ENCODE measurements at places on chromosomes 1 and 21.

DNA sequence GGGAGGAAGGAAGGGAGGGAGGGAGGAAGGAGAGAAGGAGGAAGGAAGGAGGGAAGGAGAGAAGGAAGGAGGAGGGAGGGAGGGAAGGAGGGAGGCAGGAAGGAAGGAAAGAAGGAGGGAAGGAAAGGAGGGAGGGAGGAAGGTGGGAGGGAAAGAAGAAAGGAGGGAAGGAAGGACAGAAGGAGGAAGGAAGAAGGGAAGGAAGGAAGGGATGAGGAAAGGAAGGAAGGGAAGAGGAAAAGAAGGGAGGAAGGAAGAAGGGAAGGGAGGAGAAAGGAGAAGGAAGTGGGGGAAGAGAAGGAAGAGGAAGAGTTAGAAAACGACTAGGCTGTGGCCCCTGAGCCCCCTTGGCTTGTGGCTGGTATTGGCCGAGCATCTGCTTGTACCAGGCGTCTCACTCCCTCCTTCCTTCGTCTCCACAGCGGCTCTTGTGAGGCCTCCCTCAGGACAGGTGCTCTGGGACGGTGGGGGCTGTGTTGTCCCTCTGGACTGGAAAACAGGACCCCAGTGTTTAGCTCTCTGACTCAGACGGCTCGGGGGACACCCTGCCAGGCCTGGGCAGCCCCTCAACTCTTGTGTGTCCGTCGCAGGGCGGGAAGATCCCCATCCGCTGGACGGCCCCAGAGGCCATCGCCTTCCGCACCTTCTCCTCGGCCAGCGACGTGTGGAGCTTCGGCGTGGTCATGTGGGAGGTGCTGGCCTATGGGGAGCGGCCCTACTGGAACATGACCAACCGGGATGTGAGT lies 36.2 kb upstream of the C1QA start:
- DNase-seq: no peak

DNA sequence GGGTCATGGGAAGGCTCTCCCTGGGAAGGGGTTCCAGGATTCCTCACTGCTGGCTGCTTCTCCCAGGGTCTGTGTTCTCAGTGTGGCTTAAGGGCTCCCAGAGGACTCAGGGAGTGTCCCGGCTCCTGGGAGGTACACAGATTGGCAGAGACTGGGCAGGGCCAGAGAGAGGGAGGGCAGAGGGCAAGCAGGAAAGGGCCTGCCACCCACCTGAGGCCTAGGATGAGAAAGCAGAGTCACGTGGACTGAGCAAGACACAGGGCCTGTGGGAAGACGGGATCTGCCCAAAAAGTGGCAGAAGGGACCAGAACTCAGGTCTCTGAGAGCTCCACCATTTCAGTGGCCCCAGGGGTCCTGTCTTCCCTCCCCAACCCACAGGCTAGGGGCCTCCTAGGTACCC lies 871 bp downstream of the SLFNL1 start:
- DNase-seq: no peak

DNA sequence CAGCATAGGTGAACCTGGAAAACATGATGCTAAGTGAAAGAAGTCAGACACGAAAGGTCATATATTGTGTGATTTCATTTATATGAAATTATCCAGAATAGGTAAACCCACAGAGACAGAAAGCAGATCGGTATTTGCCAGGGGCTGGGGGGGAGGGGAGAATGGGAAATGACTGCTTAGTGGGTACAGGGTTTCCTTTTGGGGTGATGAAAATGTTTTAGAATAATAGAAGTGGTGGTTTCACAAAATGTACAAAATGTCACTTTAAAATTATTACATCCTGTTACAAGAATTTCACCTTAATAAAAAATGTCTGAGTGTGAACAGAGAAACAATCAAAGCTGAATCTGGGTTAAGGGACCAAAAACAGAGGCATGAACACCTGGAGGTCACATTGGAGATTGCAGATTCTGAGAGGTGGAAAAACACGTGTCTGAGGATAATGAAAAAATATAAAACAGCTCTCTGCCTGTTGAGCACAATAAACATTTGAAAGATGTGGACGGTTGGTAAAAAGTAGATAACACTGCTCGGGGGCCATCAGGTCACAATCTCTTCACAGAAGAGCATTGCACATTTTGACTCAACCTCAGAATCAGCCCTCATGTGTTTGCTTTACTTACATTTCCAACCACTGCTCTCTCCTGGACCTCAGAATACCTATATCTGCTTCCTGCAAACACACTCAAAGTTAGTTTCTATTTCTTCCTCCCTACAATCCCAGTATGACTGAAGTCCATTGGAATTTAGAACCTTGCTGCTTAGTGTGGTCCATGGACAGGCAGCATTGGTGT lies 3.2 kb downstream of the SLAMF6 start:
- no peak for DNase-seq

DNA sequence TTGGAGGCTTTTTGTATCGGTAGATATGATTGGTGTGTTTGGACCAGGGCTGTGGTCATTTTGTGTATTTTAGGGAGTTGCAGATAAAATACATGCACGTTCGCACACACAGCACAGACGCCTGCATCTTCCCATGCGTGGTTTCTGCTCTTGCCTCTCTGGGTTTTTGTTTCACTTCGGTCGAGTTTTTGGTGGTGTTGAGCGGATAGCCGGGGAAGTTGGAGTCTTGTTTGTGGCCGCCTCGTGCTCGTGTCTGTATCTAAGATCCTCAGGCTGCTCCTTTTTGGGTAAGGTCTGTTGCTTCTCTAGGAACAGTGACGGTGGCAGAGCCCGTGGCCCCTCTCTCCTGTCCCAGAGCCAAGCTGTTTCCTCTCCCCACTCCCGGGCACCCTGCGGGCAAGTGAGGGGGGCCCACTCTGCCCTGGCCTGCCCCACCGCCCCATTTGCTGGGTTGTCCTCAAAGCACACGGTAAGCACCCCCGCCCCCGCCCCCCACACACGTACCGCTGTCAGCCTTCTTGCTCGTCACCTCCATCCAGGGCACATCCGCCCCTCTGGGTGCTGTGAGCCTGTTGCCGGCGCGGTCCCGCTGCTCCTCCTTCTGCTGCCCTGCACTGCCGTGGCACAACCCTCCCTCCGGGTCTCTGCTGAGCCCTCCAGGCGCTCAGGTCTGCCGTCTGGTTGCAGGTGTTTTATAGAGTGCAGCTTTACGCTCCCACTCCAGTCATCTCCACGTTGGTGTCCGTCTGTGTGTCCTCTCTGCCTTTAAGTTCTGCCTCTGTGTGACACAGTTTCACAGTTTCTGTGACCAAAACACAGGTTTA lies 51.9 kb downstream of the AGPAT3 start:
- no peak for DNase-seq

DNA sequence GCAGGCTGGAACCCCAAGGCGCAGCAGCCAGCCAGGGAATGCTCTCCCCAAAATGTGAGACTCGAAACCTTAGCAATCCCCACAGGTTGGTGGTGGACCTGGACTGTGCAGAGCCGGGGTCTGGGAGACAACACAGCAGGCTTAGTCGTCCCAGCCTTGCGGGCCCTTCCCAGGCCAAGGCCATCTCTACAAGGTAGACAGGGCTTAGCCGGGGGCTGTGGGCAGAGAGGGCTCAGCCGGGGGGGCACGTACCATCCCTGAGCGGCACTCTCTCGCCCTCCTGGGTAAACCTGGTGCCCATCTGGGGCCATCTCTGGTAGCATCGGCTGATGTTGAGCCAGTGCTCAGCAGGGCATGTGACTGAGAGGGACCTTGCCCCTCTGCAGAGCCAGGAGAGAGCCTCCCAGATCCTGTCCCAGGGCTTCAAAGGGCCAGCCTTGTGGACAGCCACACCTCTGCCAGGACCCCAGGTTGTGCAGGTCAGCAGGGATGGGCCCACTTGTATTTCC lies 2.2 kb upstream of the ACTRT2 start:
- DNase-seq: no peak

GRCh38 chr1:17502326-17502778 lies 37.1 kb upstream of the ARHGEF10L start:
- peak; percentile 90 for DNase-seq

DNA sequence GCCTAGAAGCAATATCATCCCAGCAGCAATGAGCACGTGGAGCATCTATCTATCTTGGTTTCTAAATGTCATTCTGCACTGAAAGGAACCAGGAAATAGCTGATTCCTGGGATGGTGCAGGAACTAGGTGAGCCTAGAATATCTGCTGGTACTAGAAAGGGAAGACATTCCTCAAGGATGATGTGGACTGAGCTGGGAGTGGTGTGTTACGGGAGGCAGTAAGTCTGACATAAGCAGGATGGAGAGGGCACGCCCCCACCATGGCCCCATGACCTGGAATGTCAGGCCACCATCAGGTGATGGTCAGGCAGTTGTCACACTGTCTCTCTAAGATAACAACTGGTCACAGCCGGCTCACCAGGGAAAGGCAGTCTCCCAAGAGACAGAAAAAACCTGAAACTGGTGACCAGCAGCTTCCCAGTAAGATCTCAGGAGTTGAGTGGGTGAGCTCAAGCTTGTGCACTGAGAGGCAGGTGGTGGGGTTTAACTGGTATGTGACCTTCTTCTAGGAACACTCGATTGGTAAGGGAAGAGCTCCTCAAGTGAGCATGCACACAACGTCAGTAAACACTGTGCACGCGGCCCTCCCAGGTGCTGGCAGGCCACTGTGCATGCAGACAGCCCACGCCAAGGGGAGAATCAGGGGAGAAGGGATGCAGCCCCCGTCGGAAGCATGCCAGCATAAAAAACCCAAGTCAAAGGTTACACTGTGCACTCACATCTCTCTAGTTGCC lies 148.7 kb downstream of the ADSS2 start:
- DNase-seq: no peak

DNA sequence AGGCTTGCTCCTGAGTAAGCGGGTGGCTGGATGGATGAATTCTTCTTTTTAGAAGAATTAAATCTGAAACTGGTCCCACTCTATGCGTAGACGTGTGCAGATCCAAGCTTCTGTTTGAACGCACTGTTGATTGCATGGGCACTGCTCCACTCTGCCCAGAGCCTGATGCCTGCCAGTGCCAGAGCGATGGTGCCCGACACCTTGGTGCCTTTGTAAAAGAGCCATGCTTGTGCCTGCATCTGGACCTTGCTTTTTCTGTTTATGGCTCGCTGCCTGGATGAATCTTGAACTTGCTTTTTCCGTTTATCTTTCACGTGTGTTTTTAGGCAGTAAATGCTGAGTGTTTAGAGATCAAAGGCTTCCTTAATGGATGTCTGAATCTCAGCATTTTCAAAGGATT lies 15.0 kb upstream of the PWP2 start:
- no peak for DNase-seq

- DNase-seq: no peak
Observed at GRCh38 chr1:90480271-90480835, 236.7 kb downstream of the BARHL2 start.

GRCh38 chr1:96568639-96569038 lies 152.9 kb upstream of the PTBP2 start:
- DNase-seq: no peak

DNA sequence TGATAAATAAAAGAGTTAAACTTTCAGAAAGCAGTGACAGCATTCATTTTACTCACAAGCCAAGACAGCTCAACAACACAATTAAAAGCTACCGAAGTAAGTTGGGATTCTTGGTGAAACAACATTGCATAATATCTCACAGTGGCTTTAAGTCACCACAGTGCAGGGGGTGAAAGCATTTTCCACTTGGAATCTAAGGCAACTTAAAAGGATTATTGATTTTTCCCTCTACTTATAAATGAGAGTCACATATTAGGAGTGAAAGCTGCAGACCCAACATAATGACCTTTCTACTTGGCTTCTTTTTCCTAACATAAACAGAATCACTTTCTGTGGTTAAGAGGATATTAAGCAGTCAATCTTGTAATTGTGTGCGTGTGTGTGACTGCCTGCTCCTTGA lies 536.6 kb upstream of the CXADR start:
- DNase-seq: no peak

GRCh38 chr1:226428348-226428747 lies 20.5 kb upstream of the PARP1 start:
- no peak for DNase-seq

DNA sequence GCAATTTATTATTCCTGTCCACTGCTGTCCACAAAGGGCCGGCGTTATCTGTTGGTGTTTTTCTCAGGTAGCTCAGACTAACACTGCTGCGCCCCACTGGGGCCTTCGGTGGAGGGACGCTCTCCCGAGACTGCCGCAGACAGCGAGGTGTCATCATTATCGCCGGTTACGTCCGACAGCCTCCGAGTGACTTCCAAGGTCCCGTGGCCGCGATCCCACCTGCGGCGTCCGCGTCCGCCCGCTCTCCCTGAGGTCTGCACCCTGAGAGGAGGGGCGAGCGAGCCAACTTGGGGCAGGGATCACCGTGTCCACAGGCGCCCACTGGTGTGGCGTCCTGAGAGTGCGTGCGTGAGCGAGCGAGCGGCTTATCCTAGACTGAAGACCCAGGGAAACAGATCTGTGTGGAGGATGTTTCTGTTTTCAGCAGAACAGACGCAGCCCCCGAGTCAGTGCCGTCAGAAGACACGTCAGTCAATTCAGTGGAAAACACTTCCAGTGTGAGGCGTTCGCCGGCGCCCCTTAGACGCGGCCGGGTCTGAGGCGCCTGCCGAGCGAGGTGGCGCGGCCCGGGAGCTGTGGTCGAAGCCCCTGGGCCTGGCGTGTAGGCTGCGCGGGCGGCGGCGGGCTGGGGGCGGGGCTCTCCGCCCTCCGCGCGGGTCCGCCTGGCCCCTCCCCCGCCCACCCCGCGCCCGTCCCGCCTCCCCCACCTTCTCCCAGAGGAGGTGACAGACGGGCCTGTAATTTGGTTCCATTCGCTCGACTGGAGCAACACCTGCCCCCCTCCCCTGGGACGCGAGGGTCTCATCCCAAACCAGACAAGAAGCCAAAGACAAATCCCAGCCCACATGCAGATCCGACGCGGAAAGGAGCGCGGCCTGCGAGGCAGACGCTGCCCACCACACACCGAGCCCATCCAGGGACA lies 12.6 kb downstream of the NHLH2 start:
- no peak for DNase-seq

DNA sequence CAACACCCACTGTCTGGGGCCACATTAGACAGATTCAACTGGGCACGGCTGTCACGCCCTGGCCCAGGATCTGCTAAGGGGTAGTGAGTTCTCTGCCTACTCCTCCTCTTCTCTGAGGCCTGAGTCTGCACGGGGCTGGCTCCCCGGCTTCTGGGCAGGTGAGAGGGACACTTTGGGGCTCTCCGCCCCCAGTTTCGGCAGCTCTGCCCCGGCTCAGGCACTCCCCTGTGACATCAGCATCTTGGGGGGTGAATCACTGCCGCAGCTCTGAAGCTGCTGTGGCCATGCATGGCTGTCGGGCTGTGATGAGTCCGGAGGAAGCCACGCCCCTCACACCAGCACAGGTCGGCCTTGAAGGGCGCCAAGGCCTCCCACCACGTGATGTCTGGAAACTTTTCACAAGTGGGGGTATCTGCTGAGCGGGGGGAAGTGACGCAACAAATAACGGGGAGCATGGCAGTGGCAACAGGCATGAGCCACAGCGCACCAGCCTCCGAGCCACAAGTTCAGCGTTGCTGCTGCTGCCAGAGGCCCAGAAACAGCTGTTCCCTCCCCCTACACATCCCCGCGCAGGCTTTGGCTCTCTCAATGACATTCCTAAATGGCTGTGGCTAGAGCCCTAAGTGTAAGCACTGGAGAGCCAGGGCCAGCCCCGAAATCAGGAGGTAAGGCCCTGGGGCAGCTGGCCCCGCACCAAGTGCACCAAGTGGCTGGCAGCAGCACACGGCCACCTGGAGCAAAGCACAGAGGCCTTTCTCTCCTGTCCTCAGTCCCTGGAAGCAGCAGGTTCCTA lies 26.3 kb downstream of the ZBTB17 start:
- DNase-seq: peak; percentile 96

Measured in fibroblast of gingiva (primary cell).